B cell (primary cell): ENCODE measurements at places on chromosomes 1 and 21. TPM values are rescaled to one million over a fixed set of nuclear protein-coding genes. Genes with fewer than 3 reads are reported as not detected.

GRCh38 chr1:23436520-23437354 is 12.2 kb upstream of the TCEA3 start:
- peak; percentile 36 for DNase-seq

The A3GALT2 gene
- not detected in 2 replicates for total RNA-seq

DNA sequence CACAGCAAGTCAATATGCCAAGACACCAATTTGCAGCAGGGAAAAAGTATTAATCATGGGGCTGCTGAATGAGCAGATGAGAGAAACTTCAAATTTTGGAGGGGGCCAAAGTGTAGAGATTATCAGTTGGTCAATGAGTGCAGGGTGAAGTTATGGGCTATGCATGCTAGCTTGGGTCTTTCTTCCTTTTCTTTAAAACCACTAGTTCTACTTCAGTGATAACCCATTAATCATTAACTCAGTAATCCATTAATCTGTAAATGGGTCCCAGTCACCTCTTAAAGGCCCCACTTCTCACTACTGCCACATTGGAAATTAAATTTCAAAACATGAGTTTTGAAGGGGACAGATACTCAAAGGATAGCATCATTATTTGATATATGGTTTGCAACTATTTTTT is 688.6 kb upstream of the ADGRL4 start:
- DNase-seq: no peak

- DNase-seq: no peak
Measured at GRCh38 chr1:71666609-71667008, 585.8 kb upstream of the ZRANB2 start.

DNA sequence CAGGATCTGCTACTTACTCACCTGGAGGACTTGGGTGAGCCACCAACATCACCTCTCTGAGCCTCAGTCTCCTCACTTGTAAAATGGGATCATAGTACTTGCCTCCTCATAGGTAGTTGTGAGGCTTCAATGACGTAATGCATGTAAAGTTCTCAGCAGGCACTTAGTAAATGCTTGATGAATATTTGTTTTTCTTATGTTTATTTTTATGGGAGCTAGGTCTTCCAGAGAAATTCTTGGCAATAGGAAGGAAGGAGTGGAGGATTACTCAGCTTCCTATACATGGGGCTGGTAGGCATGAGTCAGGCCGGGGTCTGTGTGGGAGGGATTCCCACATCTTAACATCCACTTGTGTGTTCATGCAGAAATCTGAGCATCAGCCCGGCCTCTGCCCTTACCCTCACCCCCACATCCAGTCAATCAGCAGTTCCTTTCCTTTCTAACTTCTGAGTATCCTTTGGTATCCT is 95.4 kb upstream of the USP24 start:
- no peak for DNase-seq

The MRPL20 gene
- 119 and 129 TPM in 2 replicates for total RNA-seq

DNA sequence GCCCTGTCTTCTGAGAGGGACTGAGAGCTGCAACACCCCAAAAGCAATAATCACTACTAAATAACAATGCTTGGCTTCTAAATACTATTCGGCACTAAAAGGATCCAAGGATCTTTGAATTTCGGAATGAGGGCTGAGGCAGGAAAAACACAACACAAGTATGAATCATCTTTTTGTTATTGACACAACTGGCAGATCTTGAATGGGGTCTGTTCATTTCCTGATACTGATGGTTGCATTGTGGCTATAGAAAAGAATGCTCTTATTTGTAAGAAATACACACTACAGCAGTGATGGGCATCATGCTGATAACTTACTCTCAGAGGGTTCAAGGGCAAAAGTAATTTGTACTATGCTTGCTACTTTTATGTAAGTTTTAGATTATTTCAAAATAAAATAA is 149.2 kb upstream of the PLD5 start:
- DNase-seq: no peak

- DNase-seq: no peak
Measured at GRCh38 chr1:57857809-57858208, 433.9 kb upstream of the DAB1 start.

The MFAP2 gene
- total RNA-seq: not detected in 2 replicates

The PAQR6 gene
- total RNA-seq: 1.4 and 1.8 TPM in 2 replicates

The AKR1A1 gene
- total RNA-seq: 101 and 145 TPM in 2 replicates

- DNase-seq: peak; percentile 14
Measured at GRCh38 chr1:163071405-163072255, 2.5 kb downstream of the RGS4 start.

The TNN gene
- total RNA-seq: not detected in 2 replicates

DNA sequence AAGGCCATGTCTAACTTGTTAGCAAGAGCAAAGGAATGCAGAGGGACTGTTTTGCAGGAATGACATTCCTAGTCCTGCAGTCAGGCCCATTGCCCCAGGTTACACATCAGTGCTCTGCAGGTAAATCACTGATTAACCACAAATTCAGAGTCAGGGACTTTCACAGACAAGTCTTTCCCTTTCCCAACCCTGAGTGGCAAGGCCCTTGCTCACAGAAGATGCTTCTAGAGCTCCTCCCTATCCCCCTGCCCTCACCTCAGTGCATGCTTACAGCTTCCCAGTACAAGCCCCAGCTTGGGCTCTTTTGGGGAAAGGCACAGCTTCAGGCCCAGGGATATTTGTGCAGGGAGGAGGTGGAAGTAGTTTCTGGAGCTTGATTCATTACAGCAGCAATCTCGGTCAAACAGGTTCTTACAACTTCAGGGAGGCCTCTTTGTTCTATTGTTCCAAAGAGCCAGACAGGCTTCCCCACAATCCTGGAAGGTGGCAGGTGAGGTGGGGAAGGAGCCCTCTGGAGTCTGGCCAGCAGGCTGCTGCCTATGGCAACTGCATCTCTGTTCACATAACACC is 53.9 kb downstream of the CASQ2 start:
- DNase-seq: no peak

DNA sequence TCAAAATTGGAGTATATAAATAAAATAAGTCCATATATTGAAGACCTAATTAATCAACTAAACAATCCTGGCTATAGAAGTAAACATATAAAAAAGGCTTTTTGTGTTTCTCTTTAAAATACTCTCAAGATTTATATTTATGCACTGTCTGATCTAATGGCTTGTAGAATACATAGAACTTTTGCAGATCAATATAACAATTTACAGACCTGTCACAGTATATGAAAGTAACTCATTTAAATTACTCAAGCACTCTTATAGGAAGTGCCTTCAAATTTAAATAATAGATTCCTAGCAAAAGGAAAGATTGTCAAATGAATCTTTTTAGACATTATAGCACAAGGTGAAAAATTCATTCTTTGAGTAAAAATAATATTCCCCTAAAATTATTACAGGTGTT is 615.8 kb upstream of the RGS18 start:
- DNase-seq: no peak

- no peak for DNase-seq
Measured at GRCh38 chr1:73176902-73177301, 894.6 kb upstream of the NEGR1 start.

DNA sequence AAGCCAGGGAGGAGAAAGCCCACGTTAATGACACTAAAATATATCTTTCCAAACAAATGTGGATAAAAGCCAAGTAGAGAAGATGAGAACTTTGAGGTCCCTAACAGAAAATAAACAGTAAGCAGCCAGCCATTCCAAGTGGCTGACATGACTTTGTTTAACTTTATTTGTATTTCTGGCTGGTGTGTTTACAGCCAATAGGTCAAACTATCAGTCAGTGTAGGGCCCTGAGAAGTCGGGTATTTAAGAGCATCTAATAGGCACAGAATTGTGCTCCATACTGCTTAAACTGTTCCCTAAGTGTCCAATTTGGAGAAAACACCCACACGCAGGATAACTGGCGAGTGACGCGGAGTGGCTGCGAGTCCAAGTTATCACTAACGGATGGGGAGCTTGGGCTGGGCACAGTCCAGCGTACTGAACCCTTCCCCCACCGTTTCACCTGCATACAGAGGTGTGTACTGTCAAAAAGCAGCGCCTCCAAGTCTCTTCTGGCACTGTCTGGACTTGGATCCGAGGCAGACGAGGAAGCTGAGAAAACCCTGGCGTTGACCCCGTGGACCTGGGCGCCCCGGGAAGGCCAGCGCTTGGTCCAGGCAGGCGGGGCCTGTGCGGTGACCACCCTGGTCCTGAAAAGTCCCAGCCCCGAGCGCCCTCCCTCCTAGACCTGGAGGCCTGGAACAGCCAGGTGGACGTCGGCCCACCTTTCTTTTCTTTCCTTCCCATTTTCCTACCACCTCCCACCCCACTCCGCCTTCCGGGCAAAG is 662 bp upstream of the LGALS8 start:
- no peak for DNase-seq

GRCh38 chr1:116873680-116874271 is 35.9 kb upstream of the PTGFRN start:
- DNase-seq: no peak

The TRIM58 gene
- total RNA-seq: 0.68 and 0.84 TPM in 2 replicates

The ZNF593OS gene
- not detected in 2 replicates for total RNA-seq

DNA sequence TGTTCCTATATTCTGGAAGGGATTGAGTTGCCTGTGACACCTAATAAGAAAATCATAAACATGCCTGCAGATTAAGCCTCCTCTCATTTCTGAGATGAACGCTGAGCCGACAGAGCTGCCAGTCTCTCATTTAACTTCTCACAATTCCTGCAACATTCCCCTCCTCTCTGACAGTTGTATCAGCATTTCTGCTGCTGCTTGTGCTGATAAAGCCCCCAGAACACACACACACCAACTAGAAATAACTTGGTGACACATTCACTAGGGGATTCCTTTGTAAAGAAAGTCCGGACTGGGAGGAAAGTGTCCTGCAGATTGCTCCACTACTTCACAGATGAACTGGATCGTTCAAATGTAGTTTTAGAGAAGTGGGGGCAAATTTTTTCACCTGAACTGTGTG is 437.3 kb downstream of the PLA2G4A start:
- no peak for DNase-seq
